Body of pancreas (tissue), 4 donors: ENCODE measurements at places on chromosomes 2 and 18.

- H3K4me3 ChIP-seq: no peak overlapping the region
- peak overlapping the region; percentile 39 for H3K27ac ChIP-seq
- H3K4me1 ChIP-seq: no peaks in the 10 kb centered on the region
- H3K36me3 ChIP-seq: no peaks in the 10 kb centered on the region
- peak; percentile 45 for DNase-seq
- no peaks in the 10 kb centered on the region for H3K27me3 ChIP-seq
Observed at GRCh38 chr2:239201531-239201876, 199.3 kb downstream of the HDAC4 start.

DNA sequence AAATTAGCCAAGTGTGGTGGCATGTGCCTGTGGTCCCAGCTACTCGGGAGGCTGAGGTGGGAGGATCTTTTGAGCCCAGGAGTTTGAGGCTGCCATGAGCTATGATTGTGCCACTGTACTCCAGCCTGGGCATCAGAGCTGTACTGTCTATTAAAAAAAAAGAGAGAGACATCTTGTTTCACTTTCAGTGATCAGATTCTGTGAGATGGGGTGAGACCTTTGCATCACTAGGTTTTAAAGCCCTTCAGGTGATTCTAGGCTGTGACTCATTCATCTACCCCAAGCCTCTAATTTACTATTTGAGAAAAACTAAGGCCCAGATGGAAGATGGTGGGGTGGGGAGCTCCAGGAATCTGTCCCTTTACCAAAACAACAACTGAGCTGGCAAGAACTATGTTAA, 7.1 kb downstream of the C2orf92 start:
- H3K4me1 ChIP-seq: no peaks in the 10 kb centered on the region
- H3K27me3 ChIP-seq: no peaks in the 10 kb centered on the region
- no peak overlapping the region for H3K27ac ChIP-seq
- no peak overlapping the region for H3K4me3 ChIP-seq
- no peaks in the 10 kb centered on the region for H3K36me3 ChIP-seq

DNA sequence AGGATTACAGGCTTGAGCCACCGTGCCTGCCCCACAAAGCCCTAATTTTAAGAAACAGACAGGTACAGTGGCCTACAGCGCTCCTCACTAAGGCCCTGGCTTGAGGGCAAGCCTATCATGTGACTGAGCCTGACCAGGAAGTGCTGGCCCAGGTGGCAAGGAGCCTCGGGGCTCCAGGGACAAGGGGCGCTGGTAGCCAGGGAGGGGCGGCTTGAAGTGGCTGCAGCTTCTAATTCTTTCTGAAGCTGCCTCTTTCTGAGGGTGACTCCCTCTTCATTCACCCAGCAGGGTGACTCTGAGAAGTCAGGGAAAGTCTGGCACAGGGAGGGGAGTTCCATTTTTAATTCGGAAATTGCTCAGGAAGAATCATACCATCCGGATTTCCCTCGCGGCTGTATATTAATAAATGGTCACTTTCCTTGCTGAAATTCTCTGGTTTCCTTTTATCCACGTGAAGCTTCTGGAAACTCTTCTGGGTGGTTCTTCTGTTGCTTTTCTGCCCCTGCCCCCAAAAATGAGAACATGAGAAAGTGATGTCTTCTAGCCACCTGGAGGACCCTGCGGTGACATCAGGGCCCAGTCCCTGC, 115.7 kb downstream of the FAM210A start:
- no peak overlapping the region for H3K27ac ChIP-seq
- no peak overlapping the region for H3K4me3 ChIP-seq
- DNase-seq: no peak
- H3K36me3 ChIP-seq: no peaks in the 10 kb centered on the region

- DNase-seq: peak; percentile 33
- H3K36me3 ChIP-seq: no peaks in the 10 kb centered on the region
- peak overlapping the region; percentile 81 for H3K27ac ChIP-seq
- H3K4me1 ChIP-seq: peaks cover 23% of the 10 kb centered on the region
Observed at GRCh38 chr2:36965751-36966369, 476 bp downstream of the STRN start.

DNA sequence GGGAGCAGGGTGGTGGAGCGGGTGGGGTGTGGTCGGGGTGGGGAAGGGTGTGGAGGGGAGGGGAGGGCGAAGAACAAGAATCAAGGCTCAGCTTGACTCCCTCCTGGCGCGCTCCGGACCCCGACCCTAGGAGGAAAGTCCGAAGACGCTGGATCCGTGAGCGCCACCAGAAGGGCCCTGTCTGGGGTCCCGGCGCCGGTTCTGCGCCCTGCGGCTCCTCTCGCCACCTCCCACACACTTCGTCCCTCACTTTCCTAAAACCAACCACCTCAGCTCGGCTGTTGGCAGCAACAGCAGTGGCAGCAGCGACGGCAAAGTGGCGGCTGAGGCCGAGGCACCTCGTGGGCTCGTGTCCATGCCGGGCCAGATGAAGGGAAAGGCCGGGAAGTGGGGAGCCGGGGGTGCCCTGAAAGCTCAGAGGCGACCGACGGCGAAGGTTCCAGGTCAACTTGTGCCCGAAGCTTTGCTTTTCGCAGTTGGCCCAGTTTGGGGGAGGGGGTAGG, 2.1 kb downstream of the KLHL14 start:
- H3K36me3 ChIP-seq: no peaks in the 10 kb centered on the region
- H3K27me3 ChIP-seq: peaks cover 18% of the 10 kb centered on the region
- no peak overlapping the region for H3K27ac ChIP-seq
- H3K4me1 ChIP-seq: peaks cover 27% of the 10 kb centered on the region
- peak; percentile 12 for DNase-seq
- no peak overlapping the region for H3K4me3 ChIP-seq
